Cardiac ventricle fibroblast (primary cell): ENCODE measurements at places on chromosomes 5 and 9. TPM values are rescaled to one million over a fixed set of nuclear protein-coding genes. Genes with fewer than 3 reads are reported as not detected.

Gene HAVCR2
- 0.39 and 0.75 TPM in 2 replicates for total RNA-seq

Gene GCNT4
- total RNA-seq: 0.59 and 0.62 TPM in 2 replicates

Gene NOXA1
- total RNA-seq: 0.12 TPM in 1 of 2 replicates, not detected in the other

Gene SLC28A3
- total RNA-seq: not detected in 2 replicates
